Hair follicle dermal papilla cell (primary cell): ENCODE measurements at places on chromosomes 3 and 15. TPM values are rescaled to one million over a fixed set of nuclear protein-coding genes. Genes with fewer than 3 reads are reported as not detected.

PP2D1 gene
- total RNA-seq: not detected in 2 replicates

MYL3 gene
- 2.3 and 9.2 TPM in 2 replicates for total RNA-seq

GALNT15 gene
- 8.3 and 9.4 TPM in 2 replicates for total RNA-seq

IL17RC gene
- total RNA-seq: 63.6 and 69.1 TPM in 2 replicates

DYNC1LI1 gene
- total RNA-seq: 48.8 and 52.7 TPM in 2 replicates

ZNF860 gene
- total RNA-seq: 0.81 and 0.85 TPM in 2 replicates

AGBL1 gene
- not detected in 2 replicates for total RNA-seq

SNX1 gene
- 49.5 and 52.6 TPM in 2 replicates for total RNA-seq

HRG gene
- total RNA-seq: not detected in 2 replicates

SCN11A gene
- total RNA-seq: under 0.01 TPM in 2 replicates

SEMA3F gene
- 3.6 and 4.5 TPM in 2 replicates for total RNA-seq

CYP11A1 gene
- total RNA-seq: 0.36 and 0.81 TPM in 2 replicates

COL8A1 gene
- 36.4 and 726 TPM in 2 replicates for total RNA-seq

LDHAL6B gene
- not detected in 2 replicates for total RNA-seq

FRMD5 gene
- 0.16 and 1.3 TPM in 2 replicates for total RNA-seq

FNDC3B gene
- 227 and 276 TPM in 2 replicates for total RNA-seq

PPIP5K1 gene
- total RNA-seq: 21.0 and 44.5 TPM in 2 replicates

RFTN1 gene
- 116 and 126 TPM in 2 replicates for total RNA-seq

ZBTB38 gene
- total RNA-seq: 190 and 205 TPM in 2 replicates

LSAMP gene
- 0.12 and 0.49 TPM in 2 replicates for total RNA-seq
